ENCODE measurements at places on chromosomes 11 and 22. TPM values are rescaled to one million over a fixed set of nuclear protein-coding genes. Genes with fewer than 3 reads are reported as not detected.
A peak's percentile ranks its signal among the peaks of the same experiment; 100 is the strongest.

Gene MS4A4A
- total RNA-seq = 0.20 TPM

Gene CDCA5
- 94.9 TPM for total RNA-seq

Gene LIF
- 88.6 TPM for total RNA-seq

Gene MS4A15
- total RNA-seq = not detected

DNA sequence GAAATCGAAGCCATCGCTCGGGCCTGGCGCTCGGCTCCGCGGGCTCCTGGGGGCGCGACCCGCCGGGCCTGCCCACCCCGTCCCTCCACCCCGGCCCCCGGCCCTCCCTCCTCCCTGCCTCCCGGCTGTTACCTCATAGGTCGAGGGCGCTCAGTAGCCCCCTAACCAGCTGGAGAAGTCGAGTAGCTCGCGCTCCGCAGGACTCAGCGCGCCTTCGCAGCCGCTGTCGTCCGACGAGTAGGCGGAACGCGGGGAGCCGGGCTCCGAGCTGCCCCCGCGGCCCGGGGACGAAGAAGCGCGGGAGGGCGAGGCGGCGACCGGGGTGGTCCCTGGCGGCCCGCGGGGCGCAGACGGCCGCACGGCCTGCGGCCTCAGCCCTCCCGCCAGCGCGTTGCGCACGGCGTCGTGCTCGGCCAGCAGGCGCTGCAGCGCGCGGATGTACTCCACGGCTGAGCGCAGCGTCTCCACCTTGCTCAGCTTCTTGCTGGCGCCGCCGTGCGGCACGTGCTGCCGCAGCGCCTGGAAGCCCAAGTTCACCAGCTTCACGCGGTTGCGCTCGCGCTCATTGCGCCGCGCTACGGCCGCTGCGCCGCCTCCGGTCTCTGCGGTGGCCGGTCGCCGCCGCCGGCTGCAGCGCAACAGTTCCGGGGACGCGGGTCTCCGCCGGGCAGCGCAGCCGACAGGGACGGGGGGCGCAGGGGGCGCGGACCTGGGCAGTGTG is 627 bp downstream of the ASCL2 start:
- H3K27me3 ChIP-seq = peaks cover 4% of the 10 kb centered on the region
- no peaks in the 10 kb centered on the region for H3K36me3 ChIP-seq
- DNase-seq = peak; percentile 60
- H3K4me3 ChIP-seq = no peak overlapping the region
- peaks cover 29% of the 10 kb centered on the region for H3K4me1 ChIP-seq

DNA sequence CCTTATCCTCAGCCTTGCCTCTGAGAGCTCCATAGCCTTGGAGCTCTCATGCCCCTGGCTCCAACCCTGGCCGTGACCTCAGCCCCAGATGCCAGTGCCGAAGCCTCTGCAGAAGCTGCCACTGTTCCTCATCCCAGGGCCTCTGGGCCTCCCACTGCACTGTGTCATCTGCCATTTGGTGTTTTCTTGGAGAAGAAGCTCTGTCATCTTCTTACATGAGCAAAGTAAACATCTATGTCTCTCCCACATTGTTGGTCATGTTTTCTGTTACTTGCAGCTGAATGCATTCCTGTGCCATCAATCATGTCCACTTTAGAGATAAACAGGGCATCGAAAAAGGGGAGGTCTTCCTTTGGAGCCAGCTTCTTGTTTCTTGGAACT is 45.0 kb upstream of the FTH1 start:
- H3K27ac ChIP-seq = peak overlapping the region; percentile 47
- no peaks in the 10 kb centered on the region for H3K27me3 ChIP-seq
- DNase-seq = no peak
- no peaks in the 10 kb centered on the region for H3K36me3 ChIP-seq

- H3K27me3 ChIP-seq = no peaks in the 10 kb centered on the region
- H3K4me3 ChIP-seq = no peak overlapping the region
- H3K27ac ChIP-seq = no peak overlapping the region
- H3K4me1 ChIP-seq = no peaks in the 10 kb centered on the region
- H3K36me3 ChIP-seq = peaks cover 11% of the 10 kb centered on the region
Measured at GRCh38 chr11:9136741-9137140, 45.3 kb upstream of the SCUBE2 start.

GRCh38 chr11:7609015-7609414 is 64.3 kb downstream of the CYB5R2 start:
- H3K27me3 ChIP-seq = no peaks in the 10 kb centered on the region
- no peak overlapping the region for H3K4me3 ChIP-seq
- H3K27ac ChIP-seq = no peak overlapping the region
- no peaks in the 10 kb centered on the region for H3K4me1 ChIP-seq
- DNase-seq = no peak

Measured in CD8-positive, alpha-beta memory T cell (primary cell).